ENCODE measurements at places on chromosomes 13 and 19.
A peak's percentile ranks its signal among the peaks of the same experiment; 100 is the strongest.

DNA sequence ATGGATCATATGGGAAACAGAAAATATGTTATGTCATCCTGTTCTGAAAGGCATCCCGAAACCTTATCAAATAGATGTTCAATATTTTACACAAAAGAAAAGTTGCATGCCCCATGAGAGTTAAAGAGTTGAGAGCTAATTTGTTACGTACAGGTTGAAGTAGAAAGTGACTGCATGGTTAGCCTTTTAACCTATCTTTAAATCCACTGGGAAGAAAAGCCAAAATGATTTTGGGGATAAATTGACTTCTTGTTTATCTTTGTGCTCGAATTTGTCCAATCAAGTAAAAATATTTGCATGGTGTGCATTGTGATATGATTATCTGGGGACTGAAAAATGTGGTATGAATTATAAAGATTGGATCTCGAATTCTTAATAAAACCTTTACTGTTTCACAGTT lies 230.1 kb downstream of the POSTN start:
- no peak for DNase-seq

DNA sequence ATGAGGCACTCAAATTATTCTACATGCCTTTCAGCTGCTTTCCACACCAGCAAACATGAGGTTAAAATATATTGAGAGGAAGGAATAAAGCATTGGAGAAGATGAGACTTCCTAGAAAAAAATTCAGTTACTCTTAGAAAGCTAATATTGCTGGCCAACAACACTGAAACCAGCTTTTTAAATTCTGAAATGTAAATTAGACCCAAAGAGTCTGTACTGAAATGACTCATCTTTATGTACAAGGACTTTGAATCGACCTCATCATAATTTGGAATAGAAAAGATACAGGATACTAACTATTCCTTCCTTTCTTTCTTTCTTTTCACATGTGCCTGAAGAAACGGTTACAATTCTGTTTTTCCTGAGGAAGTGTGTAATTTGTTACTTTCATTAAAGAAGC lies 6.5 kb upstream of the HSPH1 start:
- no peak for DNase-seq

GRCh38 chr13:100014621-100015020 lies 33.0 kb downstream of the ZIC2 start:
- DNase-seq, result no peak

DNA sequence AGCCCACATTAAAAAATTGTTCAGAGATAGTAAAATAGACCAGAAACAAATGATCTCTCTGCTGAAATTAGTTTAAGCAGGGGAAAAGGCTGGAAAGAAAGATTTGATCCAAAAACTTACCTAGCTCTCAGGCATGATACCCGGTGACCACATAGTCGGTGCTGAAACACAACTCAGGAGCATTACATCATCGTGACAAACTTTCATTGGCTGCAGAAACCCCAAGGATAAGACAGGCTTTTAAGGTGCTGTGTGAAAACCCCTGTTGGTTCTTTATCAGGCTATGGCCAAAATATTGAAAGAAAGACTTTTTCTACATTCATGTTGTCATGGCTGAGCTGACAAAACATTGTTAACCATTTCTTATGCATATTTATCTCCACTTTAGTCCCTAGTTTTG lies 171.7 kb upstream of the KLF12 start:
- no peak for DNase-seq

GRCh38 chr19:16077984-16078758 lies 1.9 kb downstream of the TPM4 start:
- DNase-seq, result no peak

GRCh38 chr13:113928685-113929627 lies 44.9 kb downstream of the C13orf46 start:
- peak; percentile 41 for DNase-seq

DNA sequence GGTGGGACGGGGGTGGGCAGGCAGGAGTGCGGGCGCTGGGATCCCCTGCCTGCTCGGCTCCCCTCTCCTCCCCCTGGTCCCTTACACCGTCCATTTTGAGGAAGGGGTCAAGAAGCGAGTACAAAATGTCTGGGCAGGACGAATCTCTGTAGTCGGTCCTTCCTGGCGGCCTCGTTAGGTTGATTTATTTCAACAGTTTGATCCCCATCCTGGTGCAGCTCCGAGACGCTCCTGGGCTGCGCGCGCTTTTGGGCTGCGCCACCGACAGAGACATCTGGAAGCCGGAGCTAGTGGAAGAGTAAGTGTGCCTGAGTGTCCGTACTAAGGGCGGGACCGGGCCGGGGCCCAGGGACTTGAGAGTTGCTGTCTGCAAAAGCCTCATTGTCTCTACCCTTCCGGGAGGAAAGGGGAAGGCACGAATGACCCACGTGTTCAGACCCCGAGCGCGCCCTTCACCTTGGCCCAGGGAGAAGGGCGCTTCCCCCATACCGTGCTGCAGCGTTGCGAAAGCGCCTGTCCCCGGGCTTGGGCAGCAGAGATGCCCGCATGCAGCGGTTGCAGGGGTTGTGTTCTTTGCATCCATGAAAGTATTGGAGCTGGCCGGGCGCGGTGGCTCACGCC lies 1.8 kb downstream of the ZNF114 start:
- no peak for DNase-seq

GRCh38 chr19:53958168-53958571 lies 4.6 kb upstream of the CACNG8 start:
- DNase-seq, result no peak

DNA sequence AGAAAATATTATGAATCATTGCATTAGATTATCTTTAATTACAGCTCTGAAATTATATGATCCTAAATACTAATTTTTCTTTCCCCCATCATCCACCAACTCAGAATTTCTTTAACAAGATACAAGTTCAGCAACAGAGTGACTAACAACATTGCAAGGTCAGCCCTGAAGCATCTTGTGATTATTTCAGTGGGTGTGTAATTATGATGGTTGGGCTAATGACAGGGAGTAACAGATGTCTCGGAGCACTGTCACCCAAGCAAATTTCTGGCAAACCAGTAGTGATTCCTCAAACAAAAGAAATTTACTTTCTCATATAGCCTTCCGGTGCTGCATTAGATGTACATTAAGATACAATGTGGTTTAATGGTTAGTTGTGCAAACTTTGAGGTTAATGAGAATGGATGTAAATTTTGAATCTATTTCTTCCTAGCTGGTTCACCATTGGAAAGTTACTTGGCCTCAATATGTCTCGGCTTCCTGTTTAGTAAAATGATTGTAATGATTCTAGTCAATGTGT lies 238.9 kb downstream of the ITGBL1 start:
- DNase-seq, result no peak

- DNase-seq, result no peak
Observed at GRCh38 chr13:95226050-95226449, 75.2 kb downstream of the ABCC4 start.

DNA sequence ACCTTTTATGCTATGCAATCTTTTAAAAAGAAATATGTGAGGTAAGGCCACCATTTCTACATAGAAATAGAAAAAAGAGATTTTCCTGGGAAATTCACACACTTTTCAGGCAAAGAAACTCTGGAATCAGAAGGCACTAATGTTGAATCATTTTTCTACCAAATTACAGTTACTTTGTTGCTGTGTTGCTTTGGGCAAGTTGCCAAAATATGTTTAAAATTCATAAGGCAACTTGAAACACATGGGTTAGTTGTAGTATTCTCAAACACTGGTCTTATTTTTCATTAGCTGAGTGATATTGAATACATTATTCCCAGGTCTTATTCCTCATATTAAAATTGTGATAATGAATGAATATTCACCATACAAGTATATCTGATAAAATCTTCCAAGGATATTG lies 195.0 kb upstream of the SLITRK1 start:
- no peak for DNase-seq

DNA sequence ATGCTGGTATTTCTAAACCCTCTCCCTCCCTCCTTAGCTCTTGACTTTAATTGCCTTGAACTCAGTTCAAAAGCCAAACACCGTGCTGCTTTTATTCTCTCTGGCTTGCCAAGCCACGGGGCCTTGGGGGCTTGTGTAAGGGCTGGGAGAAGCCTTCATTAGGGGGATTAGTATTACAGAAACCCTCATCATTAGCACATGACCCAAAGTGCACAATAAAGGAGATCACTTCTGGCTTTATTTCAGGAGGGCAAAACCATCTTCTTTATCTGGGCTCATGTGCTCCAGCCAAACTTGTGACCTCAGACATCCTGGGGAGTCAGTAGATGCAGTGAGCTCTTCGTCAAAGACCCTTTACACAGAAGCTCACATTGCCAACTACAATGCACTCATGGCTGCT lies at the start of gene DCT:
Gene DCT (minus strand): TSS at position 67 of the 400 bp plus-strand sequence. CDS start 427 bp downstream, outside the sequence.
- DNase-seq, result no peak

DNA sequence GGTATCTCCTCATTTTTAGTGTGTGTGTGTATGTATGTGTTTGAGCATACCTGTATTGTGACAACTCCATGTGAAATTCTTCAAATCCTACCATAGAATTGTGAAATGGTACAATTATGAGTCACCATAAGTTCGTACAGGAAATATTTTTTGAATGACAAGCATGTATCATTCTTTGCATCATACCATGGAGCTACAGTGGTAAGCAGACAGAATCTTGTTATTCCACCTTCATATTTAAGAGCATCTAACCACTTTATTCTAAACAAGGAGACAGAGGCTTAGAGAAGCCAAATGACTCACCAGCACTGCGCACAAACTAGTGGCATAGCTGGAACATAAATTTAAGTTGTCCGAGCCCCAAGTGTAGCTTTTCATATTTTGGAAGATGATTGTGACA lies 4.5 kb upstream of the EPSTI1 start:
- no peak for DNase-seq

DNA sequence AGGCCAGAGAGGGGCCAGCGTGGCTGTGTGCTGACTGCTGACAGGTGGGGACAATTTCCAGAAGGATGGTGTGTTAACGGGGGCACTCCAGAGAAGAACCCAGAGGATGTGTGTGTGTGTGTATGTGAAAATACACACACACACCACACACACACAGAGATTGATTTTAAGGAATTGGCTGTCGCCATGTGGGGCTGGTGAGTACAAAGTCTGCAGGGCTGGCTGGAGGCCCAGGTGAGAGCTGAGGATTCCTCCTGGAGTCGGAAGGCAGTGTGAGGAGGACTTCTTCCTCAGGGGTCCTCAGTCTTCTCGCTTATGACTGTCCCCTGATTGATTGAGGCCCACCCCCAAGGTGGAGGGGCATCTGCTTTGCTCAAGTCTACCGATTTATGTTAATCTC lies 7.6 kb upstream of the GJB6 start:
- no peak for DNase-seq

DNA sequence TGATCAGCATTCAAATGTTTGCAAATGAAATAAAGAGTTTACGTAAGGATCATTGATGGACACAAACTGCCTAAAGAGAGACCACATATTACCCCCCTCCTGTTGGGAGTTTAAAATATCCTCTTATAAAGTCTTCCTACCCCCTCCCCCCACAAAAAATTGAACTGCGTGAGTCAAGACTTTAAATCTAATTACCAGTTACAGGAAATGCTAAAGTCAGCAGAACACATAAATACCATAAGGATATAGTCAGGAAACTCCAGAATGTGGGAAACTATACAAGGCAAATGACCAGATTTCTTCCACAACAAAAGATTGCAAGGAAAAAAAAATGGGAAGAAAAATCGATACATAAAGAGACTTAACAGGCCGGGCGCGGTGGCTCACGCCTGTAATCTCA lies 44.4 kb upstream of the FARP1 start:
- DNase-seq, result no peak

- DNase-seq, result no peak
Observed at GRCh38 chr13:102830646-102831045, 15.2 kb upstream of the ERCC5 start.

DNA sequence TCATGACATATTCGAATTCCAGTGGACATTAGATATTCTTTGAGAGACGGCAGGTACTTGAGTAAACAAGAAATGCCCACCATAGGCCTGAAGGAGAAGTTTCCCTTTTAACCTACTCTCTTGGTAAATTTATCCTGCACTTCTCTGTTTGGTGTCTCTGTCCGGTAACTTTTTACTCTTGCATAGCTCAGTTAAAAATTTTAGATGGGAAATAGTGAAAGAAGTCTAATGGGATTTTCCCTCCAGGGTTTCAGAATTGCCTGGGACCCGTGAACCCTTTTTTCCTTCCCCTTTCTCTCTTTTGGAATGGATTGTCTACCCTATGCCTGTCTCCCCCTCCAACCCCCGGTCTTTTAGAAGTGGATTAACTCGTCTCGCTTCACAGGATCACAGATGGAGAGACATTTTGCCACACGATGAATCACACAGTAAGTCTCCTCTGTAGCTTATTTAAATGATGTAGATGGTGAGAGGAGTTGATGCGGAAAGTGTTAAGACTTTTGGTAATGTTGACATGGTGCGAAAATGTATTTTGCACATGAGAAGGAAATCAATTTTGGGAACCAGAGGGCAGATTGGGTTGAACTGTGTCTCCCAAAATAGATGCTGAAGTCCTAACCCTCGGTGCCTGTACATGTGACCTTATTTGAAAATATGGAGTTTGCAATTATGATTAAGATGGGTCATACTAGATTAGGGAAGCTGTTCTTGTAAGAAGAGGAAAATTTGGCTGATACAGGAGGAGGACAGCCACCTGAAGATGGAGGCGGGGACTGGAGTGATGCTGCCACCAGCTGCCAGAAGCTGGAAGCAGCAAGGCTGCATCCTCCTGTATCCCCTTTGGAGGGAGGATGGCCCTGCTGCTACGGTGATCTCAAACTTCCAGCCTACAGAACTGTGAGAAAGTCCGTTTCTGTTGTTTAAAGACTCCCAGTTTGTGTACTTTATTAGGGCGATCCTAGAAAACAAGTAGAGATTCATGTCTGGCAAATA lies 711 bp upstream of the MIPEP start:
- DNase-seq, result no peak

DNA sequence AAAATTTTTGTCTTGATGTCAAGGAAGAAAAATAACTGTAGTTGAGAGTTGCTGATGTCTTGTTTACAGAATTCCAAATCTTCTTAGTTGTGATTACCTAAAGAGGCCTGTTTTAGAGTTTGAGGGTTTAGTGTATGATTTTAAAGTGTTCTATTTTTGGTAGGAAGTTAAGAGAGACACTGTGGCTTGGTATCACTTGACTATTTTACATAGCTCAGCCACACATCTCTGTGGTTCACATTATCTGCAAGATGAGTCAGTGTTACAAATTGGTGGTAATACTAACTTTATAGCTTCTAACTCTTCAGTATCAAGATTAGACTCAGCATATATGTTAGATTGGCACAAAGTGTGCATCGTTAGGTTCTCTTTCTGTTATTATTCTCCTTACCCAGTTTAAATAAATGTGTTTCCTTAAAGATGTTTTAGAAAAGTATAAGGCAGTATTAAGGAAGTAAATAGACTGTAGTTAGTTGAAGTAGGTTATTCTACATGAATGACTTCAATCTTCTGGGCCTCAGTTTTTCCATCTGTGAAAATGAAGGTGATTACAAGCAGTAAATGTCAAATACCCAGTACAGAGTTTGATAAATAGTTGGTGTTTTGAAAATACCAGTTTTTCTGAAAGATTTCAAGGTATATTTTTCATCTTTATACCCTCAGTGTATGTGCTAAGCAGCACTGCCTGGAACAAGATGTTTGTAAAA lies 33.4 kb downstream of the COG6 start:
- no peak for DNase-seq

DNA sequence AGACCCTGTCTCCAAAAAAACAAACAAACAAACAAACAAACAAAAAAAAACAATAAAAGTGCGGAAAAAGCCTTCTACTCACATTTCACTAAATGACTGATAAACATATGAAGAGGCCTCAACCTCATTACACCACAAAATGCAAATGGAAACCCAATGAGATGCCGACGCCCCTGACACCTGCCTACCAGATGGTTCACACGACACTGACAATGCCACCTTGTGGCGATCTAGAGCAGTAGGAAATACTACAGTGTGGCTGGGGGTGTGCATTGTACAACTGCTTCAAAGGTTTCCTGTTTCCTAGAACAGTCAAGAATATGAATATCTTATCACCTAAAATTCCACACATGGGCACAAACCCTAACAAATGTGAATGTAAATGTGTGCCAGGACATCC lies 14.0 kb downstream of the SCGB2B2 start:
- no peak for DNase-seq

Data from cerebellar nuclear complex (tissue), 1 donor.